Left forelimb (tissue), 1 donor: ENCODE measurements at places on chromosomes 6 and 20.

DNA sequence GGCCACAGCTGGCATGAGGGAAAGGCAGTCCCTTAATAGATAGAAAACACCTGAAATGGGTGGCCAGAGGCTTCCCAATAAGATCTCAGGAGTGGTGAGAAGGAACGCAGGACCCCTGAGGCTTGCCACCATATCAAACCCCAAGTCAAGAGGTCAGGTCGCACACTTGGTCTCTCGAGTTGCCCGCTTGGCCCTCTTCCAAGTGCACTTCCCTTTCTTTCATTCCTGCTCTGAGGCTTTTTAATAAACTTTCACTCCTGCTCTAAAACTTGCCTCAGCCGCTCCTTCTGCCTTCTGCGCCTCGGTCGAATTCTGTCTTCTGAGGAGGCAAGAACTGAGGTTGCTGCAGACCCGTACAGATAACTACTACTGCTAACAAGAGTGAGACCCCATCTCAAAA is 64.2 kb downstream of the SLC2A10 start:
- no peak for DNase-seq

- no peak for DNase-seq
Measured at GRCh38 chr6:15969236-15969778, 159.6 kb upstream of the MYLIP start.

GRCh38 chr6:32825966-32826365 is 9.2 kb upstream of the HLA-DOB start:
- DNase-seq: no peak

GRCh38 chr6:13278991-13279390 is 49.3 kb downstream of the TBC1D7 start:
- no peak for DNase-seq

DNA sequence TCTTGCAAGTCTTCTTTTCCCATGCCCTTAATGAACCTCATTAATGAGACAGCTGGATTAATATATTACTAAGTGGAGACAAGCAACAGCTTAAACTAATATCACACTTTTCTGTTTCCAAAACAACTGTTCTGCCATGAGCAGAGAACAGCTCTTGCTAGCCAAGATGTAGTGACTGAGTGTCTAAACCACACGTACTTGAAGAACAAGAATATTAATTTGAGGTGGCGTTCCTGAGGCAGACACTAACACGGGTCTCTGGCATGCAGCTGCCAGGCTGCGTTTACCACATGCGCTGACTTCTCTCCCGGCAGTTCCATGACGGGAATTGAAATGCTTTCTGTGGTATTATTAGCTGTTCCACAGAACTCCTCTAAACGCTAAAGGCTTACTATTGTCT is 80.6 kb downstream of the FNDC1 start:
- no peak for DNase-seq

DNA sequence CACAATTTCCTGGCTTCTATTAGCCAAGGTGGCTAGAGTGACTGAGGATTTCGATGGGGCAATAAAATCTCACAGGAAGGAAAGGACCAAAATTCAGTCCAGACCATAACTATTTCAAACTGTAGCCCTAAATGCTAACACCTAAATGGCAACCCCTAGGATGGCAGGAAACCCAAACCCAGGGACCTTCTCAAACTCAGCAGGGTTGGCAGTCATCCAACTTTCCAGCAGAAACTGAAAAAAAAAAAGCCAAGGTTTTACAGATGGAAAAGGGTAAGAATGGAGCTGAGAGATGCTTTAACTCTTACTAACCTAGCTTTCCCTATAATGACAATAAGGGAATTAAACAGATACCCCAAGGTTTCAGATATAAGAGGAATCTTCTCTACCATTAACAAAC is 10.5 kb downstream of the IBTK start:
- DNase-seq: no peak

GRCh38 chr6:142760152-142760551 is 184.8 kb downstream of the HIVEP2 start:
- no peak for DNase-seq

- DNase-seq: no peak
Measured at GRCh38 chr20:51244466-51244865, 221.6 kb upstream of the KCNG1 start.
